ENCODE measurements at places on chromosomes 13 and 19. TPM values are rescaled to one million over a fixed set of nuclear protein-coding genes. Genes with fewer than 3 reads are reported as not detected.

DNA sequence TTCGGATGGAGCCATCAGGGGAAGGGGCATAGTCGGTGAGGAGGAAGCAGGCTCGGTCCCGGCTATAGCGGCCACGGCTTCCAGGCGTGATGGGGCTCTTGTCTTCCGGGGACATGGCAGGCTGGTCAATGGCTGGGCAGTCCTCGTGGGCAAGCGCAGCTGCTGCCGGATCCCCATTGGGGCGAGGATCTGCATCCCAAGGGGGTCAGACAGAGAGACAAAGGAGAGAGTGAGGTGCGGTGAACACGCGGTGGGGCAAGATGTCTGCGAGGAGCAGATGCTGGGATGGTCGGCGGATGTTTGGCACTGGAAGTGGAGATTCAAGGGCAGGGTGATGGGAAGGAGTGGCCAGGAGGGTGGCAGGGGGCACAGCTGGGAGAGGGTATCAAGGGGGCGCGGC is 8.6 kb downstream of the KCNC3 start:
- DNase-seq, result no peak

Gene LILRA6
- 0.95 TPM for total RNA-seq

Gene NMRK2
- total RNA-seq, result not detected

GRCh38 chr13:52780092-52780491 is 40.5 kb upstream of the CNMD start:
- DNase-seq, result no peak

- DNase-seq, result no peak
Observed at GRCh38 chr13:107242138-107242537, 674.2 kb upstream of the ARGLU1 start.

DNA sequence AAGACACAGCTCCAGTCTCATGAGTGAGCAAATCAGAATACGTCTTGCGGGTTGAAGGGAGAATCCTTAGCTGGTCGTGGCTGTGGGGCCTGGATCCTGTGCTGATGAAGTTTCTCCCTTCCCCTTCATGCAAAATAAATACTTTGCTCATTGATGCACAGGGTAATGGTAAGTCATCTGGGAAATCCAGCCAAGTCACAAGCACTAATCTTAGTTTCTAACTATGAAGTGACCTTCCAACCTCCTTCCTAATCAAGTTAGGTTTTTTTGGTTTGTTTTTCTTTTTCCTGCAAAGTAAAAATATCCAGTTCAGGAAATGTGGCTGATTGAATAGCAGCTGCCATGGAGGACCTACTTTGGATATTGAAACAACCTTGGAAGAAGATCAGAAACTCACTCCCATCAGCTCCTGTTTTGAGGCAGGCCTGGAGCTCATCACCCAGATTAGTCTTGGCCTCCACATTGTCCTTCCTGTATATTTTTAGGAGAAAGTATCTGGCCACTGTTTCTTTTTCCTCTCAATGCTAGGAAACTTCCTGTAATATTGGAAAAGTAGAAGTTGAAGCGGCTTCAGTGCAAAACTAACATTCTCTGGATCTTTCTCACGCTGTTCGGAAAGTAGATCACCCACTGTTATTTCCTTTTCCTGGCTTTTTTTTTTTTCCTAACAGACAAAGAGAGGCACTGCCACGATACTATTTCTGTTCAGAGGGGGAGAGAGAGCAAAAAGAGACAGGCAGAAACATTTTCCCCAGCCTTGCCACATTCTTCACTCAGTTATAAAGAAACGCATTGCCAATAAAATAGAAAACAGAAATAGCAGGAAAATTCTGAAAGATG is 12.3 kb upstream of the ARL11 start:
- no peak for DNase-seq

DNA sequence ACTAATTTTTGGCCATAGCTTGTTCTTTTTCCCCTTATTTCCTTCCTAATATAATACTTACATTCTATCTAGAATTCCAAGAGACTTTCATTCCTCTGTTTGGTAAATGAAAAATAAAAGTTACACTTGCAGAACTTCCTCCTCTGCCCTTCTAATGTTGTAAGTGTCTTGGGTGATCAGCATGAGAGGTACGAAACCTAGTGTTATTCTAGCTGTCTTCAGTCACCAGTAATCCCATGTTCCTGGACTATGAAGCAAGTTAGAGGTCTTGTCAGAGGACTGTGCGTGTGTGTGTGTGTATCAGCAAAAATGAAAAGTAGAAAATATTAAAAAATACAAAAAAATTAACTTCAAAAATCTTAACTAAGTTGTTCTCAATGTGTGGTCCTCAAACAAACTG is 307.0 kb downstream of the SPRY2 start:
- no peak for DNase-seq

Gene ZNF471
- 14.9 TPM for total RNA-seq

- no peak for DNase-seq
Observed at GRCh38 chr13:97165502-97166425, 56.4 kb upstream of the MBNL2 start.

DNA sequence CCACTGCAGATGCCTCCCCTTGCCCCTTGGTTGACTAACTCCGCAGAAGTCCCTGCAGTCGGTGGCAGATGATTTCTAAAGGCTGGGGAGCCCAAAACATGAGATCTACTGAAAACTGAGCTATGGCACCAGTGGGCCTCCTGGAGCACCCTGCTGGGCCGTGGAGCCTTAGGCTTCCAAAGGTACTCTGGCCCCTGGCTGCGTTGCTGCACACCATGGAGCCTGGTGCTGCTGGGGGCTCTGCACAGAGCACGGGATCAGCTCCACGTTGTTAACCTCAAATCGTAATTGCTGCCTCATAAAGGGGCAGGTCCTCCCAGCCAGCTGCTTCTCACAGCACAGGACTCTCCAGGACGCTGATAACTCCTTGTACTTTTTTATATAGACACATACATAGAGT is 357.5 kb downstream of the NALCN start:
- DNase-seq, result no peak

- DNase-seq, result no peak
Observed at GRCh38 chr19:971795-972194, 12.3 kb upstream of the WDR18 start.

Gene ZNF253
- total RNA-seq, result 16.0 TPM

Gene KLK2
- not detected for total RNA-seq

DNA sequence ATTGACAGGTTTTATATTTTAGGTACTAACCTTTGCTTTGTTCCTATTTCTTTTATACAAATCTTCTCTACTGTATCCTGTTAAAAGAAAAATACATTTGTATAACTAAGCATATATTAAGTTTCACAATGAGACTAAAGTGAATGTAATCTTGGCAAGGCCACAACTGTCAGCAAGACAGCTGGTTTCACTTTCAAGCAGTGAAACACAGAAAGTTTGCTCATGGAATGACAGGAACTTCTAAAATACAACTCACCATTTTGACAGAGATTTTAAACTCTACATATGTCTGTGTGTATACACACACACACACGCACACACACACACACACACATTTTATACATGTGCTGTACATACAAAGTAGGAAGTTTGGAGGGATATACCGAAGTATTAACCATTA is 53.3 kb downstream of the PARP4 start:
- no peak for DNase-seq

DNA sequence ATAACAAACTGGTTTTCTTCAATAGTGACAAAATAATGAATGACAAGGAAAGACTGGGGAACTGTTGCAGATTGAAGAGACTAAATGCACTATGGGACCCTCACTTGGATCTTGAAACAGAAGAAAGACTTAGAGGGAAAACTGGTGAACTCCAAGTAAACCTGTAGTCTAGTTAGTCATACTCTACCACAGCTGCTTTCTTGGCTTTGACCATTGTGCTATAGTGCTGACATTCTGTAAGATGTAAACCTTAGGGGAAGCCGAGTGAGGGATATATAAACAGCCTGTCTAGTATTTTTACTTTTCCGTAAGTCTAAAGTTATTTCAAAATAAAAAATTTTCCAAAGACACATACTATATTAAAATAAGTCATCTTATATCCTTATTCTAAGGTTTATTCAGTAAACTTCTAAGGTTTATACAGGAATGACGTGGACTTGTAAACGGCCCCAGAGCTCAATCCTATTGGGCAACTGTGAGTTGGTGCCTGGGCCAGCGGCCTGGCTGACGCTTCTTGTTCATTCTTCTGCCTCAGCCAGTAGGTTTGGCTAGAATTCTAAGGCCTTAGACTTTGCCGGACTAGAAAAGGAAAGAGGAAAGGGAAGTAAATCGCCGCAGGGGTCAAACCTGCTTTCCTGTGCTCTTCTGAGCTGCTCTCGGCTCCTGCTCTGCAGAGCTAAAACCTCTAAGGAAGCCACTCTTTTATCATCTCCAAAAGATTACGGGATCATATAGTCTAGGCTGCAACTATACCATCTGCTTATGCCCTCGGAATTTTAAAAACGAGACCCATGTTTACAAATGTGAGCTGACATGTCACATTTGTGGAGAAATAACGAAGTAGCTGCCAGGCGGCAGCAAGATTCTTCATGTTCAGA is 33.6 kb upstream of the UBE2L5 start:
- no peak for DNase-seq

DNA sequence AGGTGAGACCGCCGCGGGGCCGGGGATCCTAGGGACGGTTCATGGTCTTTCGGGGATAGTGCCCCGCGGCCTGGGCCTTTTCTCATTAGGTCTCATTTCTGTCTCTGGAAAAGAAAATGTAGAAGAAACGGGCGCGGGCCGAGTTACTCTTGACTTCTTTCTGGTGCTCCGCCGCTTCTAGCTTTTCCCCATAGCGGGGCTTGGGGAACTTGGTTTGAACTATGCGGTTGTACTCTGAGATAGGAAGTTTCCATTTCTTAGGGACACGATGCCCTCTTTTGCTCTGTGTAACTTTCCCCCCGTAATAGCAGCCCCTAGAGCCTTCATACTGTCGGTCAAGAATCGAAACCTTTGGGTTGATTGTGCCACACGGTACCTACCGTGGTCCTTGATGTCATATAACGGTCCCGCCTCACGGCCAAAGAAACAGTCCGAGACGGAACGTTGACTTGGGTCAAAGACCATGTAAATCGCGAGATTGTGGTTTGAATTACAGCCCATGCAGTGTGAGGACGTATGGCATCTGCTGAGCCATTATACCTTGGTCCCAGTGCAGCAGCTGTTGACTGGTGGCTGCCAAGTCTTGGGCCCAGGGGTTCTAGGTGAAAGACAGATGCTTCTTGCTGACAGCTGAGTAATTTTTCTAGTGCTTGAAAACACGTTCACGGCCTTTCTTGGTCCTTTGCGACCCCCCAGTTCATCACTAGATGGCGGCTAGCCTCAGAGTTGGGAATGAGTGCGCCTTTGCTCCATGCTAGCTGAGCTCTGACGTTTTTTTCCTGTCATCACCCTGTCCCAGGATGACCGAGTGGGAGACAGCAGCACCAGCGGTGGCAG is 487 bp downstream of the RPS5 start:
- no peak for DNase-seq
